ENCODE measurements at places on chromosomes 16 and 17.

DNA sequence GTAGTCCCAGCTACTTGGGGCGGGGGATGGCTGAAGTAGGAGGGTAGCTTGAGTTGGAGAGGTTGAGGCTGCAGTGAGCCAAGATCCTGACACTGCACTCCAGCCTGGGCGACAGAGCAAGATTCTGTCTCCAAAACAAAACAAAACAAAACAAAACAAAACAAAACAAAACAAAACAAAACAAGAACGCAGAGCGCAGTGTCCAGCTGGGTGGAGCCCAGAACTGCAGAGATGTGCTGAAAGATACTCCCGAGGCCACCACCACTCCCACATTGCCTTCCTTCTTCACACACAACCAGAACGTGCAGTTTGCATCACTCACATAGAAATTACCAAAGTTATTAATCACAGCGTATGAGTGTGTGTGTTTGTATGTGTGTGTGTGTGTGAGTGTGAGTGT, 222.9 kb upstream of the ASIC2 start:
- no peak for DNase-seq

DNA sequence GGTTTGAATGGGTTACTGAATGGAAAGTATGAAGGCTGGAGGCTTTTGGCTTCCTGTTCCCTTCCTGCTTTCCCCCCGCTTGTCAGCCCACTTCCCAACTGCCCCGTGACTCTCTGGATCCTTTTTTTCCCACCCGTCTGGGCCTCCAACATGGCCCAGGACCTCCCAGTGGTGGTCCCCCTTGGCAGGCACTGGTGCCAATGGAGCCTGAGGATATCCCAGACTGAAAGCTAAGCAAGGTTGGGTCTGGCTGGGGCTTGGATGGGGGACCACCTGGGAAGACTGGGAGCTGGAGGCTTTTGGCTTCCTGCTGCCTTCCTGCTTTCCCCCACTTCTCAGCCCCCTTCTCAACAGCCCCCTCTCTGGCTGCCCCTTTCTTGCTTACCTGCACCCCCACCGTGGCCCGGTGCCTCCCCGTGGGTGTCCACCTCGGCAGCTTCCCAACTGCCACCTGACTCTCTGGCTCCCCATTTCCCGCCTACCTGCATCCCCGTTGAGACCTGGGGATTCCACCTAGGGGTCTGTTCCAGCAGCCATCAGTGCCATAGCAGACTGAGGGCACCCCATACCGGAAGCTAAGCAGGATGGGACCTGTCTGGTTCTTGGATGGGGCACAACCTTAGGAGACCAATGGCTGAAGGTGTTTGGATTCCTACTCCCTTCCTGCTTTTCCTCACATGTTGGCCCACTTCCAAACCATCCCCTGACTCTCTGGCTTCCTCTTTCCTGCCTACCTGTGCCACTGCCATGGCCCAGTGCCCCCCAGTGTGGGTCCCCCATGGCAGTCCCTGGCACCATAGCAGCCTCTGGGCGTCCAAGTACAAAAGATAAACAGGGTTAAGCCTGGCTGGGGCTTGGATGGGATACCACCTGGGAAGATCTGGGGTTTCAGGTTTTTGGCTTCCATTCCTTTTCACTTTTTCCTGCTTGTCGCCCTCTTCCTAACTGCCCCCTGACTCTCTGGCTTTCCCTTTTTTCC, 2295.3 kb downstream of the TP53TG3F start:
- no peak for DNase-seq

GRCh38 chr16:4385066-4385788, 13.6 kb downstream of the VASN start:
- DNase-seq, result no peak

DNA sequence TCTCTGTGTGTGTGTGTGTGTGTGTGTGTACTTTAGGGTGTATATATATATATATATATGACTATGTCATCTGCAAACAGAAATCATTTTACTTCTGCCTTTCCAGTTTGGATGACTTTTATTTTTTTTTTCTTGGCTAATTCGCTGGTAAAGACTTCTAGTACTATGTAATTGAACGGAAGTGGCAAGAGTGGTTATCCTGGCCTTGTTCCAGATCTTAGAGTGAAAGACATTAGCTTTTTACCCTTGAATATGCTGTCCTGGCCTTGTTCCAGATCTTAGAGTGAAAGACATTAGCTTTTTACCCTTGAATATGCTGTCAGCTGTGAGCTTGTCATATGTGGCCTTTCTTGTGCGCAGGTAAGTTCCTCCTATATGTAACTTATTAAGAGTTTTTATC, 72.7 kb upstream of the MYOCD start:
- no peak for DNase-seq

GRCh38 chr16:20740007-20740883, 1.4 kb downstream of the THUMPD1 start:
- no peak for DNase-seq

- no peak for DNase-seq
Observed at GRCh38 chr16:51538707-51539498, 387.8 kb upstream of the SALL1 start.

DNA sequence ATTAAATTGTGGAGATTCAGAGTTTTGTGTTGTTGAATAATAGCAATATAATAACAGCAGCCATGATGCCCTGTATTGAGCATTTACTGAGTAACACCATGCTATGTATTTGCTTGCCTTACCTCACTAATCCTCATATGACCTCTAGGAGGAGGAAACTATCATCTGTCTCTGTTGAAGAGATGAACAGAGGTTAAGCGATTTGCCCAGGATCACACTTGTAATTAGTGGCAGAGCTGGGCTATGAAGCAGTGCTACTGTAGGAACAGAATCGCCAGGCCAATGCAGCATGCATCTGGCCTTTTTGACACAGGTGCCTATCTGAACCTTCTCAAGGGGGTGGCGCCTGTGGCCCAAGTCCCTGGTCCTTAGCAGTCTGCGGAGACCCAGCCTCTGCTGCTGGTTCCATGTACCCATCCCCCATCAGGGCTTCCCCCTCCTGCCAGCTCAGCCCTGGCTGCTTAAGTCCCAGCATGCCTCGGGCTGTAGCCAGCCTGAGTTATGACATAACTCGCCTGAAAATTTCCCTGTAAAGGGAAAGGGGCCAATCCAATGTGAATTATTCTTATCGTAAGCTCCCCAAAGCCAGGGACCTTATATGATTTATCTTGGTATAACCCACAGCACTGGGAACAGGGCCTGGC, 50.4 kb upstream of the HS3ST2 start:
- no peak for DNase-seq

- no peak for DNase-seq
Observed at GRCh38 chr17:19318611-19319010, 43.9 kb downstream of the B9D1 start.

GRCh38 chr17:21007646-21008045, 35.2 kb downstream of the USP22 start:
- DNase-seq, result no peak
